ENCODE measurements at places on chromosomes 5 and 9.

DNA sequence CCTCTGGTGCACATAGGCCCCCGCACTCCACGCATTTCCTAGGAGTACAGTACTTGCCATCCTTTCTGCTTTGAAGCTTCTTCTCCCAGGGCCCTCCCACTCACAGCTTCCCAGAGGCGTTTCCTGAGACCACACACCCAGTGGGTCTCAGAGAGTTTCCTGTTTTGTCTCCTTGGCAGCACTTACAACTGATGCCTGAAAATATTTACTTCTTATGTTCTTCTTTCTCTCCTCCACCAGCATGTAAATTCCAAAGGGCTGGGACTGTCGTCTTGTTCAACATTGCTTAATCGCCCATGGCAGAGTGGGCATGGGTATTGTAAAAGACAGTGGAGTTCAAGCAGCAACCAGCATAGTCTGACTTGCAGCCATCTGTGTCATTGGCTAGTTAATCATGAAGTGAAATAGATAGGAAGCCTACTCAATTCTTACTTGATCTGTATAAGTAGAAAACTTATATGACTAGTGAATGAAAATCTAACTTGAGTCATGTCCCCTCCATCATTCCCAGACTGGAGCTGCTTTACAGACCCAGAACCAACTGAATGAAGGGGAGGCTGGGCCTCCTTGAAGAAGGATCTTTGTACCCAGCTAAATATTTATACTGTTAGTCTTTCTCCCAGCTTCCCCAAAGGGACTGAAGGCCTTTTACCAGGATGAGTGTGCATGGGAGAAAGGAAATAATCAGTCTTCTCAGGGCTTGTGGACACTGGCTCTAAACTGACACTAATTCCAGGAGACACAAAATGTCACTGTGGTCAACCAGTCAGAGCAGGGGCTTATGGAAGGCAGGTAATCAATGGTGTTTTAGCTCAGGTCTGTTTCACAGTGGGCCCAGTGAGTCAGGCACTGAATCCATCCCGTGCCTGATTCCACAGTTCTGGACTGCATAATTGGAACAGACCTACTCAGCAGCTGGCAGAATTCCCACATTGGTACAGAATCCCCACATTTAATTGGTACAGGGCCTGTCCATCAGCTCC lies 116.4 kb downstream of the SV2C start:
- DNase-seq: no peak

DNA sequence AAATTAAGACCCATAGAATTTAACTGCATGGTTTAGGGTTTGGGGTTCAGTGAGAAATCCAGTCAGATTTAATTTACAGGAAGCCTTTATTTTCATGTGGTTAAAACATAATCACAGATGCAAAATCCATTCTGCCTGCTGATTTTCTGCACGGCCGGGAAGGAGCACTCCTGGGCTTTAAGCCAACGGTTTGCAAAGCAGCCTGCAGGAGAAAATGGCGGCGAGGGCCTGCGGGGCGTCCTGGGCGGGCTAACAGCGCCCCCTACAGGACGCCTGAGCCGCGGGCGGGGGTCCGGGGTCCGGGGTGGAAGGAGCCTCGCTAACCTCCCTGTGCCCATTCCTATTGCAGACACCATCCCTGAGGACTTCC lies 47.6 kb downstream of the THBS4 start:
- DNase-seq: peak; percentile 54

DNA sequence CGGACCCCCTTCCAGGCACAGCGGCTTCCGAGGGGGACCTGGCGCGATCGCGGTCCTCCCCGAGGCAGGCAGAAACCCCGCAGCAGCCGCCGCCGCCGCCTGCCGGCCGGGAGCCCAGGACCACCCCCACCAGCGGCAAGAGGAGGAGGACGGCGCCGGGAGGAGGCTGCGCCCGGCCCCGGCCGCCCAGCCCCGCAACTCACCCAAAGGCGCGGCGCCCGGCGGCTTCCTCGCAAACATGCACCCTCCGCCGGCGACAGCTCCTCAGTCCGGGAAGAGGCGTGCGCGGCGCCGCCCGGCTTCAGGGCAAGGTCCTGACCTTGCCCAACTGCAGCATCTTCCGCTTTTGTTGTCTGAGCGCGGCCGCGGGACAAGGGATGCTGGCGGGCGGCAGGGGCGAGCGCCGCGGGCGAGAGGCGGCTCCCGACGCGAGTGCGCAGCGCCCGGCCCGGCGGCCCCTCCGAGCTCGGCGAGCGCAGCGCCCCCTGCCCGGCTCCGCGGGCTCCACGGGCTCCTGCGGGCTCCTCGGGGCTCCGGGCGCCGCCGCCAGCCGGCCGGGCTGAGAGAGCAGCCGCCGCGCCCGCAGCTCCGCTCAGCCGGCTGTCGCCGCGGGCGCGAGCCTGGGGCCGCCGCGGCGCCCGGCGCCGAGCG lies 507 bp downstream of the CTNND2 start:
- no peak for DNase-seq

DNA sequence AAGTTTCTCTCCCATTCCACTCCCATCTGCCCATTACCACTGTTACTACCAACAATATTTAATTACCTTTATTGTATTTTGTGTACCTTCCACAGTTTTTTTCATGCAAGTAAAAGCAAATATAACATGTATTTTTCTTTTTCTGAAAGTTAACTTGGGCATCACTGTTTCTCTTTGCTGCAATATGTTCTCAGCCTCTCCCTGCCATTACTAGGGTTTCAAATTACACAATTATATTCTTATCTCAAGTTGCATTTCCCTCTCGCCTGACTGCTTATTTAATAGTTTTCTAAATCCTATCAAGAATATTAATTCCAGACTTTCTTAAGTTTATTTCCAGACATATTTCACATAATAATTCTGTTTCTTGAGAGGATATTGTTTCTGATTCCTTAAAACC lies 46.9 kb upstream of the GAS1 start:
- no peak for DNase-seq

DNA sequence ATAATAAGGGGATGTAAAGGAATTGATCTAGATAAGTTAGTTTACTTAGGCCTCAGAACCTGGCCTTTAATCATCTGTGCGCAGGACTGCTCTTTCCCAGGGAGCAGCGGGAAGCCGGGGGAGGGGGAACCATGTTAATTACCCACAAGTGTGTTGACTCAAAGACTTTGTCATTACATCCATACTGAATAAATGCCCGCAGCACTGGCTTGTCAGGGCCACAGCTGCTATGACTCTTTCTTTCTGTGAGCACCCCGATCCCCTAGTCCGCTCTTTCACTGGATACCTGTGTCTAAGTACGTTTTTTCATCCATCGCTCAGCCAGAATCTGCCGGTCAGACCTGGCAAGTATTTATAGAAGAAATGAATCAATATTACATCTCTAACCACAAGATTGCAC lies 249.3 kb upstream of the DMRT1 start:
- no peak for DNase-seq

GRCh38 chr9:117835798-117836197 lies 131.6 kb downstream of the TLR4 start:
- no peak for DNase-seq

- DNase-seq: no peak
These were observed 174.8 kb downstream of the ENC1 start for GRCh38 chr5:74465724-74466123.

GRCh38 chr5:176543428-176544182 lies 5.5 kb upstream of the CDHR2 start:
- DNase-seq: peak; percentile 78

DNA sequence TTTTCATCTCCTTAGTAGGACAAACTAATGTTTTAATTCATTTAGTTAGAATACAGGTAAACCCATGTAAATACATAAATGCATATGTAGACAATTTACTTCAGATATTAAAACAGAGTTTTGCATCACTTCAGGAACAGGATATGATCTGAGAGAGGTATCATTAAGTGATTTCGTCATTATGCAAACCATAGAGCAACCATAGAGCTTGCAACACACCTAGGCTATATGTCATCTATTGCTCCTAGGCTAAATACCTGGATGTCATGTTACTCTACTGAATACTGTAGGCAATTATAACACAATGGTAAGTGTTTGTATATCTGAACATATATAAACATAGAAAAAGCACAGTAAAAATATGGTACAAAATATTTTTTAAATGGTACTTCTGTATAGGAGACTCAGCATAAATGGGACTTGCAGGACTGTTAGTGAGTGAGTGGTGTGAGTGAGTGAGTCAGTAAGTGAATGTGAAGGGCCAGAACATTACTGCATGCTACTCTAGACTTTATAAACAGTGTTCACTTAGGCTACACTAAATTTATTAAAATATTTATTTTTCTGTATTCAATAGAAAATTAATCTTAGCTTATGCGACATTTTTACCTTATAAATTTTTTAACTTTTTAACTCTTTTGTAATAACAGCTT lies 1377.5 kb upstream of the CDH9 start:
- DNase-seq: no peak

GRCh38 chr9:84694248-84694647 lies 24.7 kb downstream of the NTRK2 start:
- no peak for DNase-seq

- peak; percentile 91 for DNase-seq
These were observed at the start of gene AQP3 for GRCh38 chr9:33446946-33447798. TSS of gene AQP3 (minus strand) at chr9:33447593. CDS start at chr9:33447530, 63 bp downstream.

DNA sequence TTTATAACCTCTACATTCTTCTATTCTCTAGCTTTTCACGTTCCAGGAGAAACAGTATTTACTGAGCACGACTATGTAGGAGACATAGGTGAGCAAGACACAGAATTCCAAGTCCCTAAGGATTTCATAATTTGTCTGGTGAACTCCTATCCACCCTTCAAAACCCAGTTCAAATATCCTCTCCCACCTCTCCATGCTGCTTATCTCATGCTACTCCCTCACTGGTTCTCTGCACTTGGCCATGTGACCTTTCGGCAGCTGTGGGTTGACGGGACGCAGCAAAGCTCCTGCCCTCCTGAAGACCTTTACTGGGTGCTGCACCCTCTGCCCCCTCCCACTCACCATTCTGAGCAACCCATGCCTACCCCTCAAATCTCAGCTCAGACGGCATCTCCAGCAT lies 173.2 kb downstream of the RGS3 start:
- DNase-seq: no peak

- no peak for DNase-seq
These were observed 14.5 kb downstream of the CDKN2AIPNL start for GRCh38 chr5:134397196-134397595.

DNA sequence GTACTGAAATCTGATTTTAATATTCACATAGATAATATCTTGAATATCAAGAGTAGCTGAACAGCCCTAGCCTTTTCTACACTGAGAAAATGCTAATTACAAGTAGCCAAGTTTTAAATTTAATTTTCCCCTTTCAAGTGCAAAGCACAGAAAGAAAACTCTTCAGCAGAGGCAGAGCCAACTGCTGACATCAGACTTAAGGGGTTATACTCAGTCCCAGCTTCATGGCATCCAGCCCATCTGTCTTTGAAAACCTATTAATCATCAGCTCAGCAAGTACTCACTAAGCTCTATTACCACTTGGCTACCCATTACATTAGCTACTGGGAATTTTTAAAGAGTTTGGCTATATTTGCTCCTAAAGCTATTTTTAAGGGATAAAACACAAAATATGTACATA lies 220.5 kb downstream of the SLC12A2 start:
- DNase-seq: no peak

DNA sequence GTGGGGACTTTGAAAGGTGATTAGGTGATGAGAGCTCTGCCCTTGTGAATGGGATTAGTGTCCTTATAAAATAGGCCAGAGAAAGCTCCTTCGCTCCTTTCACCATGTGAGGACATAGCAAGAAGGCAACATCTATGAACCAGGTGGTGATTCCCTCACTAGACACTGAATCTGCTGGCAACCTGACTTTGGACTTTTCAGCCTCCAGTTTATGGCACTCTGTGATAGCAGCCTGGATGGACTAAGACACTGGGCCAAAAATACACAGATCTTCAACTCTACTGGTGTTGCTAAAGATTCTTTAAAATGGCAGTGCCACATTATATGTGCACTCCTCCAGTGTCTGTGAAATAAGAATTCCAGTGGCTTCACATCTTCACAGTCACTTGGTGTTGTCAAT lies 41.2 kb upstream of the COL15A1 start:
- no peak for DNase-seq

GRCh38 chr5:133935667-133935940 lies 32.8 kb downstream of the C5orf15 start:
- no peak for DNase-seq

GRCh38 chr5:72252574-72253155 lies 67.4 kb downstream of the MRPS27 start:
- no peak for DNase-seq

- DNase-seq: no peak
These were observed 228.7 kb upstream of the NR4A3 start for GRCh38 chr9:99592834-99593574.

DNA sequence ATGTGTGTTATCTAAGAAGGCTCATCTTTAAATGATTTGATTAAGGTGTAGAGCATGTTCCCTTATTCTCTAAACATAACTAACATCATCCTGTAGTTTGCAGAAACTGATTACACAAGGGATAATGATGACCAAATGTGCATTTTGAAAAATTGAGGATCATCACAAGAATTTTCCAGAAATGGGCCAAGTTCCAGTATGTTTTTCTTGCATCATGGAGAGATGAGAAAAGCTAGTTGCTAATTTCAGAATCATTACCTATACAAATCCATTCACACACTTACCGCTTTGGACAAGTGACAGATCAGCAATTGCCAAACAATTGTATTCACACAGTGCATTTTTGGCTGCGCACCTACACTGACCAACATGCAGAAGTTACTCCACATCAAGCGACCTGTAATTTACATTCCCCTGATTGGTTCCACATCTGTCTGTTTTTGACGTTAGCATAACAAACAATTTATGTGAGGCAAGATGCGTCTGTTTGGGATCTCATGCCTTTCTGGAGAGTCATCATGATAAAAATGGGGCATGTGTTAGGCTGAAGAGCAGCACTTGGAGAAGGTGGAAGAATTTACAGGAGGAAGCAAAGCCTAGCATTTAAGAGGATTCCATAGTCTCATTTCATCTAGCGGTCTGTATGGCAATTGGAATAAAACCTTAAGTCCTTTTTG lies 2.8 kb upstream of the BNC2 start:
- DNase-seq: no peak

DNA sequence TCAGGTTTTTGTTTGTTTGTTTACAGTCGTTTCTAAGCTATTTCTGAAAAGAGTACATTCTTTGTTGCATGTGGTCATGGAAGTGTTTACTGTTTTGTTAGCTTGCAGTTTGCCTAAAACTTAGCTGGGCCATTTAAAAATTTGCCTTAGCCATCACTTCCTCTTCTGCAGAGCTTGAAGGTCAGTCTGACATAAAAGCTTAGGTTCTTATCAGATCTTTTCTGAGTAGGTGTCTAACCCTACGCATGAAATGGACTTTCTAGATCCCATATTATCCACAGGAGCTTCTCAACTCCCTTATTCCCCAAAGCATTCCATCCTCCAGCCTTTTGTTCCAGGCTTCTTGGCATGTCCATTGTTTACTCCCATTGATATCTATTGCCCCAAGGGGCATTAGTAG lies 90.3 kb downstream of the AP3B1 start:
- DNase-seq: no peak

- no peak for DNase-seq
These were observed 437.6 kb downstream of the KIAA0825 start for GRCh38 chr5:94180761-94181160.
